Stimulated activated naive B cell treated with anti-CD40 and anti-IgM and Interleukin-4, amounts not matched to agents 10 μg/mL and 1 μg/mL and 100 μg/mL, for 72 hours (primary cell): ENCODE measurements at places on chromosomes 16 and 17.

GRCh38 chr16:84898447-84898846, 78.7 kb downstream of the CRISPLD2 start:
- H3K36me3 ChIP-seq: no peaks in the 10 kb centered on the region
- H3K4me3 ChIP-seq: no peak overlapping the region
- peaks cover 7% of the 10 kb centered on the region for H3K27me3 ChIP-seq
- no peak for DNase-seq
- no peak overlapping the region for H3K27ac ChIP-seq

DNA sequence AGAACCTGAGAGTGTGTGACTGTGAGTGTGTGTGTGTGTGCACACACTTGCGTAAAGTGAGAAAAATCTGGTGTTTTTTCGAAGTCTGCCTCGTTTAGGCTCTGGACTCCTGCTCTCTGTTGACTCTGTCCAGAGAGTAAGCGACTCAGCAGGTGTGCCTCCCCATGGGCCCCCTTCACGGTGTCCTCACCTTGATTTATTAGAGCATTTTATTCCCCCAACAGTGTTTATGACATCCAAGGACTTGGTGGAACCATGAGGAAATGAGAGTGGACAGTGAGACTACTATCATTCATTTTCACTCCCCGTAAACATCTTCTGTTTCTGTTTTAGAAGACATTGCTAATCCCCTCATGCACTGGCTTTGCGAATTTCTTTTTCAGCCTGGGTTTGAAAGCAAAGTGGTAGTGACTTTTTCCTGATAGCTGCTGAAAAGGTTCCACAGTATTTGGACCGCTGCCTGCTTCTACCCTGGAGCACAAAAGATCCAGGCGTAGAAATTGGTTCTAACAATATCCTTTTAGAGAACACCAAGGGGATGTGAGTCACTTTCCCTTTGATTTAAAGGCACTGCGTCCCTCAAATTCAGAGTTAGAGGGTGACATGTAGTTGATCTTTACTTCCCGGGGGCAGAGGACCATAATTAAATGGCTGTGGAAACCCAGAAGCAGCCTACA, 218.2 kb downstream of the WWOX start:
- no peak overlapping the region for H3K27ac ChIP-seq
- no peak overlapping the region for H3K4me3 ChIP-seq
- no peak for DNase-seq
- H3K36me3 ChIP-seq: no peaks in the 10 kb centered on the region

DNA sequence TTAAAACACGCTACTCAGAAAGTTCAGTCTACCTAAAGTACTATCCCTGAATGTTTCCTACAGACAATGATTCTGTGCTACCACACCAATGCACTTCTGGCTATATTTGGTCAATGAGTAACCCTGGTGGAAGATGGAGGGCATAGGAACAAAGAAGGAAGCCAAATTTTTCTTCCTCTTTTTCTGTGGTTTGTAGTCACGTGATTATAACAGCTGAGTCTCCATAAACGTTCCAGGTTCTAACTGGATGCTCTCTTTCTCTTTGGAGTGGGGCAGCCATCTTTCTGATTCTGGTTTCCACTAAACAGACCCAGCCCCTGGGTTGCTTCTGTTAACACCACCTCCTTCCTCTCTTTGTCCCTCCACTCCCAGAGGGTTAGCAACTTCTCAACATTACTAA, 274.9 kb downstream of the CDH11 start:
- H3K4me3 ChIP-seq: no peak overlapping the region
- H3K27me3 ChIP-seq: no peaks in the 10 kb centered on the region
- DNase-seq: no peak
- no peak overlapping the region for H3K27ac ChIP-seq

DNA sequence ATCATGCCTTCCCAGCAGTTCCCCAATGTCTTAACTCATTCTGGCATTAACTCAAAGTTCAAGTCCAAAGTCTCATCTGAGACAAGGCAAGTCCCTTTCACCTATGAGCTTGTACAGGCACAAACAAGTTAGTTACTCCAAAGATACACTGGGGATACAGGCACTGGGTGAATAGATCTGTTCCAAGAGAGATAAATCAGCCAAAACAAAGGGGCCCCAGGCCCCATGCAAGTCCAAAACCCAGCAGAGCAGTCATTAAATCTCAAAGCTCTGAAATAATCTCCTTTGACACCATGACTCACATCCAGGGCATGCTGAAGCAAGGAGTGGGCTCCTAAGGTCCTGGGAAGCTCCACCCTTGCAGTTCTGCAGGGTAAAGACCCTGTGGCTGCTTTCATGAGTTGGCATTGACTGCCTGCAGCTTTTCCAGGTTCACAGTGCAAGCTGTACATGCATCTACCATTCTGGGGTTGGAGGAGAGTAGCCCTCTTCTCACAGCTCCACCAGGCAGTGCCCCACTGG, 332.2 kb upstream of the KIF2B start:
- H3K4me1 ChIP-seq: no peaks in the 10 kb centered on the region
- H3K4me3 ChIP-seq: no peak overlapping the region
- no peak for DNase-seq
- no peaks in the 10 kb centered on the region for H3K36me3 ChIP-seq
- H3K27me3 ChIP-seq: no peaks in the 10 kb centered on the region

- no peak overlapping the region for H3K27ac ChIP-seq
- peaks cover 51% of the 10 kb centered on the region for H3K4me1 ChIP-seq
- H3K27me3 ChIP-seq: peaks cover 16% of the 10 kb centered on the region
- H3K4me3 ChIP-seq: no peak overlapping the region
- H3K36me3 ChIP-seq: no peaks in the 10 kb centered on the region
Measured at GRCh38 chr16:87922250-87922871, 14.0 kb downstream of the CA5A start.

DNA sequence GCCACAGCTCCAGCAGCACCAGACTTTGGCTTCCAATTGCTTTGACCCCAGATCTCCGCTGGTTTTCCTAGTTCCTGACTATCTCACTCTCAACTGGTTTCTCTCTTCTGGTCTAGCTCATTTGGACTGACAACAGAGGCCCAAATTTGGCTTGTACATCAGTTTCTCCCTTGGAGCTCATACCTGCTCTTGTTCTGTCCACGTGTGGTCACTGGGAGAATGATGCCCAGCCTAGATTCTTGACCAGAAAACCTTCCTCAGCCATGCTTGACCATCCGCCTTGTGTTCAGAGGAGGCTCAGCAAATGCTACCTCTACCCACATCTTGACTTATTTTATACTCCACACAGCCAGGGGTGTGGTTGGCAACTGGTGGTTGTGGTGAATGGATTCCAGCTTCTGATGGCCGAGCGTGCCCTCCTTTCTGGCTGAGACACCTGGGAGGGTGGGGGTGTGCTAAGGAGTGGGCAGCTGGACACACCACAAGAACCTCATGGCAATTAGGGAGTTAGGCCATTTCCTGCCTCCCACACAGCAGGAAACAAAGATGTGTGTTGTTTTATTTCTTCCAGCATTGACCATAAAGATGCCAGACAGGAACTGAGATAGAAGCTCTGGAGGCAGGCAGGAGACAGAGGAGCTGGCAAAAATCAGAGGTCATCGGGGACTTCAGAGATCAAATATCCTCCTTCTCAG, 93.8 kb upstream of the FAM20A start:
- H3K36me3 ChIP-seq: no peaks in the 10 kb centered on the region
- peaks cover 11% of the 10 kb centered on the region for H3K27me3 ChIP-seq
- H3K4me1 ChIP-seq: no peaks in the 10 kb centered on the region
- no peak for DNase-seq
- H3K27ac ChIP-seq: no peak overlapping the region
- no peak overlapping the region for H3K4me3 ChIP-seq

DNA sequence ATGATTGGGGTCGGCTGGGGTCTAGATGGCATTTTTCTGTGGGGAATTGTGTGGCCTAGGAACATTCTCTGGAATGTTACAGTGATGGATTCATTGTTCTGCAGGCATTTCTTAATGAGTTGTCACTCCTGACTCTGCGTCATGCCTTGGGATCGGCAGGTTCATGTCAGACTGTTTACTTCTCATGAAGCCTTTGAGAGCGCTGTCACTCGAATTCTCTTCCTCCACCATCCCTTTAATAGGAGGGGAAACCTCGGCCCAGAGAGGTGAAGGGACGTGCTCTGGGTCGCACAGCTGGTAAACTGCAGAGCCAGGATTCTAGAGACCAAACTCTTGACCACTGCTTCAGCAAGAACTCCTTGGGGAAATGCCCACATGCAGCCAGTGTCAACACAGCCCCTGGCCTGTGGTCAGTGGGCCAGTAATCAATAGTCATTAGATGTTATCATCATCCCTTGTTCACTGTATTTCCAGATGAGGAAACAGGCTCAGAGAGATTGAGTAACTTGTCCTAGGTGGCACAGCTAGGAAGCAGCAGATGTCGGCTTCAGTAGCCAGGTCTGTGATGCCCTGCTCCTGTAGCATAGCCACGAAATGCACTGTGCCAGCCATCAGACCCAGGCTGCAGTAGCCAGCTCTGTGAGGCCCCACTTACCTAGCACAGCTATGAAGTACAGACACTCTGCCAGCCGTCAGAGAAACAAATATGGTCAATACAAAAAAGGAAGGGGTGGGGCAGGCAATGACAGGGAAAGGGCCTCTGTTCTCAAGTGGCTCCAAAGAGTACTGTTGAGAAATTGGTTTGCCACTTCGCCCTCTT, 259.0 kb downstream of the CPPED1 start:
- H3K27me3 ChIP-seq: no peaks in the 10 kb centered on the region
- peaks cover 48% of the 10 kb centered on the region for H3K36me3 ChIP-seq
- no peak overlapping the region for H3K4me3 ChIP-seq
- H3K4me1 ChIP-seq: peaks cover 71% of the 10 kb centered on the region

- H3K4me3 ChIP-seq: no peak overlapping the region
- H3K27me3 ChIP-seq: peaks cover 34% of the 10 kb centered on the region
- no peak for DNase-seq
- H3K36me3 ChIP-seq: no peaks in the 10 kb centered on the region
Measured at GRCh38 chr17:79622122-79622601, 11.3 kb upstream of the RBFOX3 start.

DNA sequence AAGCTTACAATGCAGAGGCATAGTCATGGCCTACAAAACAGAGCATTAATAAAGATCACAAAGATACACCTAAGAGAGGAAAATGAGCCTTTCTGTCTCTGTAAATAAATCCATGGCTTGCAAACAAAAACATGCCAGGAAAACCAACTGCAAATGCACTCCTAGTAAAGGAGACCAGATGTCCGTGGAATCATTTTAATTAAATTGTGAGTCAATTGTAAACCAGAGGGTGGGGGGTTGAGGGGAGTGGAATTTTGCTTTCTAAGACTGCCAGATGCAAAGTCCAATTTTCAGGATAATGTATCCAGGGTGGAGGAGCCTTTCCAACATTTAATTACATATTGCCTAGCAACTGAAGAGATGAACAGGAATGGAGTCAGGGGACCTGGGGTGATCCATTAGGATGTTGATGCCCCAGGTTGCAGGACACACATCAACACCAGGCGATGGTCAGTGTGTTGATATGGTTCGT, 390.3 kb upstream of the CCL2 start:
- no peak overlapping the region for H3K27ac ChIP-seq
- H3K4me1 ChIP-seq: no peaks in the 10 kb centered on the region
- H3K27me3 ChIP-seq: peaks cover 9% of the 10 kb centered on the region
- DNase-seq: no peak
- no peaks in the 10 kb centered on the region for H3K36me3 ChIP-seq

DNA sequence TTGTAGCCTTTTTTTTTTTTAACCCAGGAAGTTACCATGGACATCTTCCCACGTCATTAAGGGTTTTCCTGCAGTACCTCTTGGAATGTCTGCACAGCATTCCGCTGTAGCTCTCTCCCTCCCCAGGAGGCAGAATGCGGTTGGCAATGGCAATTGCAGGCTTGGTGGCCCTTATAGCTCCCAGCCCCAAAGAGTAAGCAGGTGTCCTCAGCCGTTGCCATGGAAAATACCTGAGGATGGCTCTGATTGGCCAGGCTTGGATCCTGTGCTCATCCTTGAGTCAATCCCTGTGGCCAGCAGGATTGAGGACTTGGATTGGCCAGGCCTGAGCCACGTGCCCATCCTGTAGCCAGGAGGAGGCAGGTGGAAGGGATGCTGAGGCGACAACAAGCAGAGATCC, 15.5 kb upstream of the TIMP2 start:
- H3K27me3 ChIP-seq: peaks cover 9% of the 10 kb centered on the region
- H3K36me3 ChIP-seq: no peaks in the 10 kb centered on the region
- no peak for DNase-seq
- H3K27ac ChIP-seq: no peak overlapping the region
- no peak overlapping the region for H3K4me3 ChIP-seq

- H3K27me3 ChIP-seq: no peaks in the 10 kb centered on the region
- peak overlapping the region; percentile 80 for H3K27ac ChIP-seq
- peaks cover 11% of the 10 kb centered on the region for H3K36me3 ChIP-seq
- DNase-seq: no peak
- peaks cover 68% of the 10 kb centered on the region for H3K4me1 ChIP-seq
Measured at GRCh38 chr16:50198802-50199403, 45.8 kb downstream of the TENT4B start.

- H3K27me3 ChIP-seq: peaks cover 5% of the 10 kb centered on the region
- H3K27ac ChIP-seq: peak overlapping the region; percentile 84
- no peak overlapping the region for H3K4me3 ChIP-seq
- peaks cover 12% of the 10 kb centered on the region for H3K4me1 ChIP-seq
- peaks cover 2% of the 10 kb centered on the region for H3K36me3 ChIP-seq
Measured at GRCh38 chr17:83053739-83054451, 25.5 kb upstream of the METRNL start.

- no peak overlapping the region for H3K4me3 ChIP-seq
- H3K27ac ChIP-seq: no peak overlapping the region
- peaks cover 41% of the 10 kb centered on the region for H3K27me3 ChIP-seq
- no peaks in the 10 kb centered on the region for H3K36me3 ChIP-seq
Measured at GRCh38 chr17:5819396-5819795, 235.1 kb upstream of the NLRP1 start.

- H3K36me3 ChIP-seq: peaks cover 7% of the 10 kb centered on the region
- peaks cover 26% of the 10 kb centered on the region for H3K4me1 ChIP-seq
- no peak overlapping the region for H3K4me3 ChIP-seq
Measured at GRCh38 chr17:47223007-47223406, 13.9 kb downstream of the MYL4 start.

DNA sequence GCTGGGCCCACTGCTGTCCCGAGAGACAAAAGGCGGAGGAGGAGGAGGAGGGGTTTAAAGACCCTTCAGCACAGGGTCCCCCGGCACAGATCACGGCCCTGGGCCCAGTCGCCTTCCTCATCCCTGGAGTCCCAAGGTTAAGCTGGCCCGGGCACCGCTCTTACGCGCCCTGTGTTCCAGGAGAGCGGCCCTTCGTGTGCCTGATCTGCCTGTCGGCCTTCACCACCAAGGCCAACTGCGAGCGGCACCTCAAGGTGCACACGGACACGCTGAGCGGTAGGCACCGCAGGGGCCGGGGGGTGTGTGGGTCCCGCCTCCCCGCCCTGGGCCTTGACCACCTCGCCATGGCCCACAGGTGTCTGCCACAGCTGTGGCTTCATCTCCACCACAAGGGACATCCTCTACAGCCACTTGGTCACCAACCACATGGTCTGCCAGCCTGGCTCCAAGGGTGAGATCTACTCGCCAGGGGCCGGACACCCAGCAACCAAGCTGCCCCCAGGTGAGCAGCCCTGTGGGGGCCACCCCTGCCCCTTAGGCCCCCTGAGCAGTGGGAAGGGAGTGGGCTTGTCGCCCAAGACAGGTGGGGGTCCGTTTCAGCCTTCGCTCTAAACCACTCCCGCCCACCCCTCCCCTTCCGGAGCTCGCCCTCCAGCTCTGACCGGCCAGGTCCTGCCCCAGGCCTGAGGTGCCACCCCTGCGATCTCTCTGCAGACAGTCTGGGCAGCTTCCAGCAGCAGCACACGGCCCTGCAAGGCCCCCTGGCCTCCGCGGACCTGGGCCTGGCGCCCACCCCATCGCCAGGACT, 37.6 kb upstream of the ZC3H18 start:
- peak overlapping the region; percentile 47 for H3K27ac ChIP-seq
- H3K27me3 ChIP-seq: no peaks in the 10 kb centered on the region
- H3K4me1 ChIP-seq: peaks cover 10% of the 10 kb centered on the region
- no peak overlapping the region for H3K4me3 ChIP-seq
- DNase-seq: no peak
- peaks cover 33% of the 10 kb centered on the region for H3K36me3 ChIP-seq

GRCh38 chr17:71472809-71473789, 647.7 kb upstream of the SOX9 start:
- no peak for DNase-seq
- H3K4me1 ChIP-seq: no peaks in the 10 kb centered on the region
- H3K27ac ChIP-seq: no peak overlapping the region
- no peak overlapping the region for H3K4me3 ChIP-seq
